Endothelial cell (in vitro differentiated cells): ENCODE measurements at places on chromosomes 6 and 20. TPM values are rescaled to one million over a fixed set of nuclear protein-coding genes. Genes with fewer than 3 reads are reported as not detected.

The PCSK2 gene
- 1.0 TPM for total RNA-seq

The LRFN2 gene
- total RNA-seq = 0.59 TPM

The SOX12 gene
- 64.7 TPM for total RNA-seq

The C6orf52 gene
- total RNA-seq = 1.6 TPM

The LY86 gene
- not detected for total RNA-seq

The TXNDC5 gene
- 110 TPM for total RNA-seq

The C20orf202 gene
- total RNA-seq = 0.92 TPM

The CALHM4 gene
- total RNA-seq = not detected

The TLDC2 gene
- not detected for total RNA-seq

The RNGTT gene
- 14.6 TPM for total RNA-seq

The MATN4 gene
- total RNA-seq = not detected

The ZNF311 gene
- 1.6 TPM for total RNA-seq

The PBOV1 gene
- total RNA-seq = not detected

The BMP5 gene
- total RNA-seq = 0.18 TPM

The METTL24 gene
- 6.5 TPM for total RNA-seq

The ME1 gene
- 13.4 TPM for total RNA-seq

The TUBE1 gene
- 13.7 TPM for total RNA-seq

- no peak for DNase-seq
Observed at GRCh38 chr6:143838395-143838794, 4.7 kb upstream of the LTV1 start.

GRCh38 chr20:41169162-41169690, 31.9 kb downstream of the PLCG1 start:
- DNase-seq = no peak

- DNase-seq = no peak
Observed at GRCh38 chr6:115972679-115973078, 88.0 kb downstream of the FRK start.

GRCh38 chr6:53651205-53651763, 14.3 kb downstream of the KLHL31 start:
- DNase-seq = peak; percentile 61

- no peak for DNase-seq
Observed at GRCh38 chr6:165055231-165055630, 254.2 kb downstream of the C6orf118 start.

DNA sequence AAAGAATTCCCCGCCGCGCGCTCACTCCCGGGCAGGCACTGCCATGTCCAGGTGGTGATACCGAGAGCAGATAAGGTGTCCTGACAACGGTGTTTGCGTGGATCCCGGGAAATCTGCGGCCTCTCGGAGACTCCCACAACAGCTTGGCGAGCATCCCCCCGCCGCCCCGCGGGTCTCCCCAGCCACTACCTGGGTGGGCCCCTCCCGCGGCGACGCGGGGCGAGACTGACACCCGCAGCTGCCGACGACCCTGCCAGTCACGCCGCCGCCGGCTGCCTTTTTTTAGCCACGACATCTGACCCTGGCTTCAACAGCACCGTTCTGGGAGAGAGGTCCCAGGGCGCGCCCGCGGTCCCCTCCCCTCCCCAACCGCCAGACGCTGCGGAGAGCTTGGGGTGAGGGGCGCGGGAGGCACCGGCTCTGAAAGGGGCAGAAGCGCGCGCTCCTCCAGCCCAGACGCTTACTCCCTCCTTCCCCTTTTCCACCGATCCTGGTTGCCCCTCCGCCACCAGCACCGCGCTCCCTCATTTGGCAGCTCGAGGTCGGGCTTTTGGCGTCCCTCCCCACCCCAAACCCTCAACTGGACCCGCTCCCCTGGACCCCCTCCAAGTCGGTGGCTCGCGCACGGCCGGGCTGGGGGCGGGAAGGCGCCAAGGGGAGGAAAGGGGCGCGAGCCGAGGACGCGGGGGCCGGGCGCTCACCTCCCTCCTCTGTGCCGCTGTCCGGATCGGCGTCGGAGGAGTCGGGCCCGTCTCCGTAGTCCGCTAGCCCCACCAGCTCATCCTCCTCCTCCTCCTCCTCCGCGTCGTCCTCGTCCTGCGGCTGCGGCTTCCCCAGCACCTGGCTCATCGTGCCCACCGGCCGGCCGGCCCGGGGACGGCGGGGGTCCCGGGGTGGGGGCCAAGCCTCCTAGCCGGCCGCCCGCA, 665 bp downstream of the RRAGD start:
- peak; percentile 52 for DNase-seq

DNA sequence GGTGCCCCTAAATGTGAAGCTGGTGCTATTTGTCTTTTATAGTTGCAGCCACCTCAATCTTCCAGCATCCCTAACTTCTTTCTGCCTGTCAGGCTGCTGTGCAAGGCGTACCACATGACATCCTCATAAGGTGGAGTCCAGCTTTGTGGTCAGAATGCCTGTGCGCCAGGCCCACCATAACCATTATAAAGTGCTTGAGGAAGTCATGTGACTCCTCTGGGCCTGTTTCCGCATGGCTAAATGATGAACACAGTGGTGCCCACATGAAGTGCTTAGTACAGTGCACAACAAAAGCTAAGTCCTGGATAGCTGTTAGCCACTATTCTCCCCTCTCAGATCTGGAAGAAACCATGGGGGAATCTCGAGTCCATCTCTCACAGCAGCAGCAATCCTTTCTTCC, 75.6 kb downstream of the INSM1 start:
- no peak for DNase-seq

DNA sequence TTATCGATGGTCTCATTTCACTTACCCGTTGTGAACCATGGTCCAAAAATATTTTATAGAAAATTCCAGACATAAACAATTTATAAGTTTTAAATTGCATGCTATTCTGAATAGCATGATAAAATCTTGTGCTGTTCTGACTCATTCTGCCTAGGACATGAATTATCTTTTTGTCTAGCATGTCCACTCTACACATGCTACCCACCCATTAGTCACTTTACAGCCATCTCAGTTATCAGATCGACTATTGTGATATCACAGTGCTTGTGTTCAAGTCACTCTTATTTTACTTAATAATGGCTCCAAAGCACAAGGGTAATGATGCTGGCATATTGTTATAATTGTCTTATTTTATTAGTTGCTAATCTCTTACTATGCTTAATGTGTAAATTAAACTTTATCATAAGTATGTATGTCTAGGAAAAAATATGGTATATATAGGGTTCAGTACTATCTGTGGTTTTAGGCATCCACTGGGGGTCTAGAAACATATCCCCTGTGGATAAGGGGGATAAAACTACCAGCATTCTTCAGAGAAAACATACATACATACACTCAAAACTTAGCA, 252.0 kb upstream of the HTR1E start:
- no peak for DNase-seq

- DNase-seq = no peak
Observed at GRCh38 chr20:54068966-54069365, 1.4 kb downstream of the BCAS1 start.

GRCh38 chr20:58192567-58192966, 35.9 kb downstream of the ANKRD60 start:
- DNase-seq = peak; percentile 48

DNA sequence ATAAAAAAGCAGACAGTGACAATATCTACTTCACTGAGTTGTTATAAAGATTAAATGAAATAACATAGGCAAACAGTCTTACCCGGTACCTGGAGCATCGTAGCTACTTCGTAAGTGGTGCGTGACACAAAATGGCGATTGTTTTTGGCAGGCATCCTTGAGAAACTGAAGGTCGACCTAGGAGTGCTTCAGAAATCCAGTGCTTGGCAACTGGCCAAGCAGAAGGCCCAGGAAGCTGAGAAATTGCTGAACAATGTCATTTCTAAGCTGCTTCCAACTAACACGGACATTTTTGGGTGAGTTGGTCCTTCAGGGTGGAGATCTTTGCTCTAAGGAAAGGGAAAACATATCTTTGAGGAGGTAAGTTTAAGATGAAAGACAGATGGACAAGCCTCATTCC, 4.8 kb downstream of the BPIFA2 start:
- no peak for DNase-seq

GRCh38 chr6:53014063-53014462, 19.0 kb upstream of the GSTA4 start:
- no peak for DNase-seq

- peak; percentile 14 for DNase-seq
Observed at GRCh38 chr20:39195582-39196021, 233.5 kb downstream of the DHX35 start.

- DNase-seq = no peak
Observed at GRCh38 chr6:70160276-70160675, 142.6 kb downstream of the COL9A1 start.

DNA sequence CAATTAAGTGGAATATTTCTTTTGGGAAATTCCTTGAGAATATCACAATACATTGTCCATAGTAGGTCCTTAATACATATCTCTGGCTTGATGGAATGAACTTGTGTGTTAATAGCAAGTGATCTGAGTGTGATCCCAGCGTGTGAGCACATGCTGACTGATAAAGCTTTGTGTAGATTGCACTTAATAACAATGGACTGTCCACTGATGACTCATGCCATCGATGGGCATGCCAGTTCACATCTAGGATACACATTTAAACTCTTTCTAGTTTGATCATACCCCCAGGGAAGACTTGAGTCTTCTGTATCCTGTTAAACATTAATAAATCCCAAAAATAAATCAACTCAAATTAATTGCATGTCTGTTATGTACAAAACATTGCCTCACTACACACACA, 454.3 kb upstream of the SPTLC3 start:
- no peak for DNase-seq

GRCh38 chr6:50236164-50236563, 186.4 kb upstream of the DEFB112 start:
- no peak for DNase-seq

- no peak for DNase-seq
Observed at GRCh38 chr20:39822667-39823066, 860.5 kb downstream of the DHX35 start.

DNA sequence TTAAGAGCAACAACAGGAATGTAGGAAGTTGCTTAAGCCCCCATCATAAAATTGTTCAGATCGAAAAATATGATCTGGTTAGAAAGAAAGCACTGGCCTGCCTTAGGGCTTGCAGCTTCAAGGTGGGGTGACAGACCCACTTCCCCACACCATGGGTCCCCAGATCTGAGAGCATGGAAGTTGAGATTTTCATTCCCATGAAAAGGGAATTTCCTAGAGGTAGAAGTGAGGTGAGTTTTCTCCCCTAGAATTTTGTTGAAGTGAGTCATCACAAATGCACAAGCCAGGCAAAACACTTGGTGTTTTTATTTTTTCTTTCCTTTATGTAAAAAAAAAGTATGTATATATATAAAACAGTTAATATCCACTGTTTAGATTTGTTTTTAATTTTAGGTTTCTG, 213.6 kb upstream of the SUPT3H start:
- no peak for DNase-seq
